NCI-H2081 treated with DMSO at 0.1 percent for 48 hours (cell line): ENCODE measurements at places on chromosomes 5 and 9.

GRCh38 chr9:3804103-3804502 is 278.3 kb upstream of the RFX3 start:
- no peak for DNase-seq

DNA sequence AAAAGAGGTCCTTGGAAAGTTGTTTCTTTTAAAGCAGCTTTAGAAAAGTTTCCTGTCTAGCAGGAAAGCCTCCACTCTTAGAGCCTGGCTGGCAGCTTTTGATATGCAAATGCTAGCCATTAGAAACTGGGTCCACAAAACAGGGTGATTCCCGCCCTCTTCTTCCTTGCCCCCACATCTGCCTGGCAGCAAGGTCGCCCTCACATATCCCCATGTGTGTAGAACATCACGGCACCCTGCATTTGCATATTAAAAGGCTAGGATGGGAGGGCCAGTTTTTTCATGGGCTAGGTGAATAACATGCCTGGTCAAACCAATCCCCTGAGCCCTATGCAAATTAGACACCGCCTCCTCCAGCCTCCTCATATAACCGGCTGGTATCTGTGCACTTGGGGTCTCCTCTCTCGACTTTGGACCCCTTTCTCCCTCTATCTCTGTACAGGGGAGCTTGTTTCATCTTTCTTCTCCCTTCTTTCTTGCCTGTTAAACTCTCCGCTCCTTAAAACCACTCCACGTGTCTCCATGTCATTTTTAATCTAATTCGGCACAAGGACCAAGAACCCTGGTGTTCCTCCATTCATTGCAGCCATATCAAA is 426.8 kb upstream of the CTNND2 start:
- DNase-seq = no peak

GRCh38 chr5:170337045-170337733 is 39.6 kb upstream of the LCP2 start:
- DNase-seq = no peak

DNA sequence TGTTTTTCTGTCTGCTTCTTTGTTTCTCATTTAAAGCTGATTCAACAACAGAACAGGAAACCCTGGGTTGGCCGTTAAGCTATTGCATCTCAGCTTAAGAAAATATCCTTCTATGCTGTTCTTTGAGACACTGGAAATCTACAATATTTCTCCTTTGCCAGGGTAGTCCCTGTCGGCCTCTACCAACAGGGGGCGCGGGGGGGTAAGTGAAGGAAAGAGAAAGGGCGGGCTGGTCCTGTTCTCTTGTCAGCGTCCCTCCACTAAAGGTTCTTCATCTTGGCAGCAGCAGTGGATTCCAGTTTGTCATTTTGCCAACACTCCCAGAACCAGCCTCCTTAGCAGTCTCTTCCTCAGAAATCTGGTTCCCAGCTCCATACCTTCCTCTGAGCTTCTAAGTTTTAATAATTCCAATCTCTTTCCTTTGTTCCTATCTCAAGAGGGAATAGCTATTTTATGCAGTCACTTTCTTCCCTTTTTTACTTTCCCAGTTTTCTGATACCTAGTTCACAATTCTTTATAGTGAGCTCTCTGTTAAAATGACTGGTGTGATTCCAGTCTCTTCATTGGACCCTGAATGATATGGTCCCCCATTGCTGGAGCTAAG is 222.3 kb downstream of the GLIS3 start:
- DNase-seq = no peak

GRCh38 chr5:119322948-119323537 is 32.8 kb upstream of the TNFAIP8 start:
- no peak for DNase-seq

- no peak for DNase-seq
Measured at GRCh38 chr5:76224898-76225297, 141.7 kb downstream of the SV2C start.

DNA sequence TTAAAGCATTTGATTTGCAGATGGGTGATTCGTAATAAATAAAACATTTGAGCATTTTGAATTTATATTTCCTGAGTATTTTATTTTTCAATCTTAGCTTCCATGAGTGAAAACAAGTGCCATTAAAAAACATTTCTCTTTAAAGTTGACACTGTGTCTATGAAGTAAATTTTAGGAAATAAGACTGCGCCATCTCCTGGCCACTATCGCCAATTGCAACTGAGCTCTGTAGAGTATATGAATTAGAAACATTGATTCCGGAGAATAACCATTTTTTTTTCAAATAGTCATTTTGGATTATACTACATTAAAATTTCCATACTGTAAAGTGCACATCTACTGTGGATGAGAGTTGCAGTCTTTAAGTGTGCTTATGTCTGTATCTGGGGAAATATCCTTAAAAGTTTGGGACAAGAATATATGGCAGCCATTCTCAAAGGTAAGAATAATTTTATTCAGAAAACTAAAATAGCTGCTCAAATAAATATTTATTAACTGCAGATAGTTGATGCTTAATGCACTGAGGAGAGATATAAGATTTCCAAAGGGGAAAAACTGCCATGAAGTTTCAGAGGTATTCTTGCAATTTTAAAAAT is 5.9 kb downstream of the DMRTA1 start:
- no peak for DNase-seq

- peak; percentile 9 for DNase-seq
Measured at GRCh38 chr5:150846654-150847333, 473 bp downstream of the IRGM start.

GRCh38 chr5:3155046-3155445 is 403.6 kb upstream of the IRX2 start:
- no peak for DNase-seq

GRCh38 chr5:107670087-107670931 is 428 bp downstream of the EFNA5 start:
- no peak for DNase-seq

GRCh38 chr9:35481347-35481975 is 8.4 kb upstream of the RUSC2 start:
- DNase-seq = no peak

DNA sequence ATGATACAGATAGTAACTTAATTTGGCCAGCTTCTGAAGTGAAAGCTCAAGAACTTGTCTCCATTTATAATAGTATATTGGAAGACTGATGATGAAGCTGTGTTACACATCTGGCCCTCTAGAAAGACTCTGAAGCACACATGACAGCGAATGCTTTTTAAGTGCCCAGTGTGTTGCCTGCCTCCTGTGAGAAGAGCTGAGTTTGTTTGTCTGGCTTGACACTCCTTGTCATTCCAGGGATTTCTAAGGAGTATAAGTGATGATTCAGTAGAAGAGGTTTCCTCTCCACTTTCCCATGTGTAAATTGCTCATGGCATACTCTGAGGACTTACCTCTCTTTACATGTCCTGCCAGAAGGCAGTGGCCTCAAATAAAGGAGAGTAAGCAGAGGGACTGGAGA is 30.4 kb upstream of the LRRTM2 start:
- DNase-seq = no peak

DNA sequence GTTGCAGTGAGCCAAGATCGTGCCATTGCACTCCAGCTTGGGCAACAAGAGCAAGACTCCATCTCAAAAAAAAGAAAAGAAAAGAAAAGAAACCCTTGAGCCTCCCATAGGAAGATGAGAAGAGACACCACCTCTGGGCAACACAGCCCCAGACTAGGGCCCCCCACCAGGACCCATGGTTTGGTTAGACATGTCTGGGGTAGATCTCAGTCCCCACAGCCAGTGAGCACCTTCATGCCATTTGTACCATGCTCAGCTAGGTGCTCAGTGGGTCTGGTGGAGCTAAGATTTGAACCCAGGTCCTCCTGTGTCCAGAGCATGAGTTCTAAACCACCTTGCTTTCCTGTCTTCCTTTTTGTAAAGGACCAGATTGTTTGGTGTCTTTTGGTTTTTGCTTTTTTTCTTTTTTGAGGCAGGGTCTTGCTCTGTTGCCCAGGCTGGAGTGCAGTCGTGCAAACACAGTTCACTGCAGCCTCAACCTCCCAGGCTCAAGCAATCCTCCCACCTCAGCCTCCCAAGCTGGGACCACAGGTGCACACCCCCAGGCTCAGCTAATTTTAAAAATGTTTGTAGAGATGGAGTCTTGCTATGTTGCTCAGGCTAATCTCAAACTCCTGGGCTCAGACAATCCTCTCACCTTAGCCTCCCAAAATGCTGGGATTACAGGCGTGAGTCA is 11.7 kb downstream of the OLFML2A start:
- no peak for DNase-seq

GRCh38 chr9:13555516-13555915 is 276.0 kb upstream of the MPDZ start:
- DNase-seq = peak; percentile 68

GRCh38 chr9:108396193-108396592 is 459.6 kb downstream of the ACTL7B start:
- no peak for DNase-seq

DNA sequence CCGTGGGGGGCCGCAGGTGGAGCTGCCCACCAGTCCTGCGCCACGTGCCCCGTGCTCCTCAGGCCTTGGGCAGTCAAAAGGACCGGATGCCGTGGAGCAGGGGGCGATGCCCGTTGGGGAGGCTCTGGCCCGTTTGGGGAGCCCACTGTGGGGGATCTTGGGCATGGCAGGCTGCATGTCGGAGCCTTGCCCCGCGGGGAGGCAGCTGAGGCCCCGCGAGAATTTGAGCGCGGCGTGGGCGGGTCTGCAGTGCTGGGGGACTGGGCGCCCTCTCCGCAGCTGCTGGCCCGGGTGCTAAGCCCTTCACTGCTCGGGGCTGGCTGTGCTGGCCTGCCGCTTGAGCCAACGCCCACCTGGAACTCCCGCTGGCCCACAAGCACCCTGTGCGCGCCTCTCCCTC is 445.6 kb upstream of the EDIL3 start:
- no peak for DNase-seq

DNA sequence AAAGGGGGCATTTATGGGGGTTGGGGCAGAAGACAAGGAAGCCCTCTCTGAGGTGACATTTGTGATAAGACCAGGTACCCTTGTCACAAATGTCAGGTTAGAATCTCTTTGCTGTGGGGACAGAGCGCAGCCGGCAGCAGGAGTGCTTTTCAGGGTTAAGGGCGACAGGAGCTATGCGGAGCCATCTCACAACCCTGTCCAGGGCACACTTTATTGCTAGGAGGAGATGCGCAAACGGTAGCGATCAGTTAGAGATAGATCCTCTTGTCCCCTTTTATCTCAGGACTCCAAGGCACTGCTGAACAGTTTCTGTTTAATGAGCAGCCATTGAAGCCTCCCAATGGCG is 438 bp upstream of the LAMC3 start:
- DNase-seq = no peak

GRCh38 chr5:65013166-65013565 is 244.4 kb downstream of the CWC27 start:
- no peak for DNase-seq

DNA sequence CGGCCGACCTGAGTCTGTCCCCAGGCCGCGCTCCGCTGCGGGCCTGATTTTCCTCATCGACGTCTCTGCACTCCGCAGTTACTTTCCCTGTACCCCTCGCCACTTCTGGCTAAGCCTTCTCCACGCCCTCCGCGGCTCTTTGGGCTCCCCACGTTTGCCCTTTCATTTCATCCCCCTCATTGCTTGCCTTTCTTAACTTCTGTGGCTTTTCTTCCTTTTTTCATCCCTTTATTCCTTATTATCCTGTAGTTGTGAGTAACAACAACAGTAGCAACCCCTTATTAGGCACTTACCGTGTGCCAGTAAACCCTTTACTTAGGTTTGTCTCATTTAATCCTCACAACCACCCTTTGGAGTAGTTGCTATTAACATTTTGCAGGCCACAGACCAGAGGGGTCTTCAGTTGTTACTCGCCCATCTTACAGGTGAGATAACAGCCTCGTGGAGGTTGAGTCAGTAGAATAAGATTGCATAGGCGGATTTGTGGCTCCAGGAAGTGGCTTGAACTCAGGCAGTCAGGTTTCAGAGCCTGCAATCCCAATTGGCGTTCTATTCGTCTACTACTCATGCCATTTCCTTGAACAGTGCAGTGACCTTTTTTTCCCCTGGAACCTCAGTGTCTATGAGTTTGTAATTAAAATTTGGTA is 724 bp downstream of the TCERG1 start:
- DNase-seq = no peak

GRCh38 chr9:133164191-133164590 is 477 bp upstream of the GBGT1 start:
- no peak for DNase-seq

DNA sequence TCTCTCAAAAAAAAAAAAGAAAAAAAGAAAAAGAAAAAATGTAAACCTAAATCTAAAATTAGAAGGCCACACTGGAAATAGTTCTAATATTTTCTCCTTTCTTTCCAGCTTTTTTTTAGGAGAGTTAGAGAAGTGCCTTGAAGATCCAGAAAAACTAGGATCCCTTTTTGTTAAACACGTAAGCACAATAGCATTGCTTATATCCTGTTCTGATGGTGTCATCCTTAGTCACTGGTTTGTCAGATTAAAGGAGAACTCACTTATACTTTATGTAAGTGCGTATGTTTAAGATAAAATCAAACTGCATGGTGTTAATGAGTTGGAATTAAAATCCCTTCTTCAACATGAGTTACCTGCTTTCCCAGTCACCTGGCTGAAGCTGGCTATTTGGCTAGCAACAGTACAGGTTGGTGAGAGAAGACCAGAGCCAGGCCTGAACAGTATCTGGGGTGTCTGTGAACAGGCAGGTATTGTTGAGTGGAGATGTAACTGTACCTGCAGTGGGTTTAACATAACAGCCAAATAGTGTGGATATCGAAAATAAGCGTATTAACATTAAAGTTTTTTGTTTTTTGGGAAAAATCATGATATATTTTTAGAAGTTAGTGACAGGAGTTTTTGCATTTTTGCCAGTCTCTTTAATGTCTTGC is 104.7 kb upstream of the OTULINL start:
- no peak for DNase-seq

DNA sequence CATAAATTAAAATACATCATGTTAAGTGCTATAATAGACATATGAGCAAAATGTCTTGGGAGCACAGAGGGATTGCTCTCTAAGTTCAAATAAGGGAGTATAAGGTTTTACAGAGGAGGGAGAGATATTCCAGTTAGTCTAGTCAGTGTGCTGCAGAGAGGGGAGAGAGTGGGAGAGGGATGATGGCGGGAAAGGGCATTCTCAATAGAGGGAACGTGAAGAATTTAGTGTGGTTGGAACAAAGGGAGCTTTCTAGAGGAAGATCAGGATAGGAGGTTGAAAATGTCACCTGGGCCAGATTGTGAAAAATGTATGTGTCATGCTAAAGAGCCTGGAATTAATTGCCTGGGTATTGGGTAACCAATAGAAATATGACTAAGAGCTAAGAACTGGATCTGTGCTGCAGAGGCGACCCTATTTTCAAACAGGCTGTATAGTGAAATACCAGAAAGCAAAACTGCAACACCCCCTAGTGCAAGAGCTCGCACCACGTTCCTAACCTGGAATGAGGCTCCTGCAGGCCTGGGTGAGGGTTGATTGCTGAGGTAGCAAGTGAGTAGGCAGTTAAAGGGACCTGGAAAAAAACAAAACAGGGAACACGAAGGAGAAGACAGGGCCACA is 791.8 kb upstream of the C9orf72 start:
- no peak for DNase-seq
